ENCODE measurements at places on chromosomes 4 and X. TPM values are rescaled to one million over a fixed set of nuclear protein-coding genes. Genes with fewer than 3 reads are reported as not detected.

The CT45A2 gene
- total RNA-seq, result not detected

The EVC2 gene
- total RNA-seq, result 6.1 TPM

The PTCHD1 gene
- total RNA-seq, result 4.8 TPM

The IGSF1 gene
- total RNA-seq, result 0.18 TPM

The S100P gene
- 2,292 TPM for total RNA-seq

The RTL9 gene
- total RNA-seq, result not detected

The CT47C1 gene
- total RNA-seq, result not detected
